ENCODE measurements at places on chromosomes 5 and 9.

- DNase-seq, result no peak
Measured at GRCh38 chr5:134255418-134256150, 29.7 kb upstream of the PPP2CA start.

- no peak for DNase-seq
Measured at GRCh38 chr5:172777881-172778814, 7.2 kb upstream of the DUSP1 start.

DNA sequence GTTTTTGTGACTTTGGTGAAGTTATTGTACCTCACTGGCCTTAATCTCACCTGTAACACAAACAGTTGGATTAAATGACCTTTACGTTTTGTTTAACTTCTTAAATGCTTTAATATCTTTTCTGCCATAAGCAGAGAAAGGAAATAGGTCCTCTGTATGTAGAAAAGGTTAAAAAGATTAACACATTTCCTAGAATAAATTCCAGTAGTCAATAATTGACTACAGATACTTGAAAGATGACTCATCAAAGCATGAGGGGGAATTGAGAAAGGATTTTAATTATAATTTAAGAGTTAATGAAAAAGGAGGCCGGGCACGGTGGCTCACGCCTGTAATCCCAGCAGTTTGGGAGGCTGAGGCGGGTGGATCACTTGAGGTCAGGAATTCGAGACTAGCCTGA lies 35.8 kb upstream of the CMYA5 start:
- no peak for DNase-seq

DNA sequence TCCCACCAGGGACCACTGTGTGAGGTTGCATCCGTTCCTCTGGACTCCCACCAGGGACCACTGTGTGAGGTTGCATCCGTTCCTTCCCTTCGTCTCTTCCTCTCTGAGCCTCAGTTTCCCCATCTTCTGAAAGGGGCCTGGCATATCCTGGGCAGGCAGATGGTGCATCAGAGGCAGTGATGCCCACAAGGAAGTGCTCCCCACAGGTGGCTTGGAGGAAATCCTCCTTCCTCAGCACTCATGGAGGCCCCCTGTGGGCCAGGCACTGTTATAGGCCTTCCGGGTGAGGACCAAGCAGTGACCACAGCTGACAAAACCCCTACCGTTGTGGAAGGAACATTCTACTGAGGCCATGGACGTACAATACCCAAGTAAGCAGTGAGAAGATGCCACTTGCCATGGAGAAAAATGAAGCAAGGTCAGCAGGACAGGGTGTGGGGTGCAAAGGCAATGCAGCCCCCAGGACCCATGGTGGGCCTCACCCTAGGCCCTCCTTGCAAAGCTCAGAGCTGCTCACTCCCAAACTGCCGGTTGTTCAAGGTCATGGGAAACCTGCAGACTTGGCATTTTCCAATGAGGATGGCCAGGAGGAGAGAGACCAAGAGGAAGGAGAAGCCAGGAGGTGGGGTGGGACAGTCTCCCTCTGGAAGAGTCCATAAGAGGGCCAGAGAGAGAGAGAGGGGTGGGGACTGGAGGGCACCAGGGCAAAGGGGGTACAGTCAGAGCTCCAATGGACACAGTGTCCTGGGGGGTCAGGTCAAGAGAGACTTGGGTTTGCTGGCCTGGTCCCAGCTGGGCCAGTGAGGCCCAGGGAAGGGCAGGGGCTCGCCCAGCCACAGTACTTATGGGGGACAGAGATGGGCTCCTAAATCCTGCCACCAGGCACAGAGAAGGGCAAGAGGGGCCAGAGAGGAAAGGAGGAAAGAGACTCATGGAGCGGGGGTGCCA lies 51.1 kb downstream of the C9orf50 start:
- no peak for DNase-seq

All from activated T-cell treated with anti-CD3 and anti-CD28 coated beads for 48 hours (primary cell).